Renal cortex interstitium (tissue), 15 donors: ENCODE measurements at places on chromosomes 13 and 19. TPM values are rescaled to one million over a fixed set of nuclear protein-coding genes. Genes with fewer than 3 reads are reported as not detected.

- no peak for DNase-seq
These were observed 108.1 kb downstream of the HS6ST3 start for GRCh38 chr13:96198038-96198437.

UPK1A gene
- 5.1 TPM for polyA plus RNA-seq

KCNN1 gene
- 5.7 TPM for polyA plus RNA-seq

DNA sequence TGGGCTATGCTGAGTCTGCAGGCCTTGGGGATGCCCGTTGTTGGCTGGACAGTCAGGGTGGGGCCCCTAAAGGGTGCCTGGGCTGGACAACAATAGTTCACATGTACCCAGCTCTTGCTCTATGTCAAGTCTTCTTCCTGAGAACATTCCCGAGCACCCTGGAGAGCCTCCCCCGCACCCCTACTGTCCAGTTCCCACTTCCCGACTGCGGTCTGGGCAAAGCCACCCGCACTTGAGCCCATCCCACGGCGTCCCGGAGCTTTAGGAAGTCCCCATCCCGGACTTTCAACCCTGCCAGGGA is 1.1 kb upstream of the MPND start:
- no peak for DNase-seq

DNA sequence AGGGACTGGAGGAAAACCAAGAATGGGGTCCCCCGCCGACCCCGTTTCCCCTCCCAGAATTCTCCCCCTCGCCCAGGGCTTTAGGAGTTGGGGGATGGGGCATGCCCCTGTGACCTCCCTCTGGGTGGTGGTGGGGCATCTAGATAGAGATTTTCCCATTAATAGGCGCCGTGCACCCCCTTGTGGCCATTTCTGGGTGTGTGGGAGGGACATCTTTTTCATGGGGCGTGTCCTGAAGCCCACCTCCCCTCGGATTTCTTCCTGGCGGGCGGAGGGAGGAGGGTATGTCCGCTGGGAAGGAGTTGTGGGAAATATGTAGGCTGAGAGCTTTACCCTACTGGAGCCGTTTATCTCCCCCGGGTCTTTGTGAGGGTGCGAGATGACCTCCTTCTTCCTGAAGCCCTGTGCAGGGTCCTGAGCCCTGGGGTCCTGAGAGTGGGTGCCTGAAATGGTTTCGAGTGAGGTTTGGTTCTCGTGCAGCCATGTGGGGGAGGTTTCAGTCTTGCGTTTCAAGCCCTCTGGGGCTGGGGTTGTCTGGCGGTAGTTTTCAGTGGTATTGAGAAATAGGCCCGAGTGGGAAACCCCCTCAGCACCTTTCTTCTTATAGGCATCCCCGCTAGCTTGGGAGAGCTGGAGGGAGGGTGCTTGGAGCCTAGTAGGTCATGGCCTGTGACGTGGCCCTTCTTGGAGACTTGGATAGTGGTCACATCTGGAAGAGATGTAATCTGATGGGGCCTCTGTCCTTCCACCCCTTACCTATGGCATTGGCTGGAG is 1.0 kb downstream of the PRMT1 start:
- peak; percentile 78 for DNase-seq

DNA sequence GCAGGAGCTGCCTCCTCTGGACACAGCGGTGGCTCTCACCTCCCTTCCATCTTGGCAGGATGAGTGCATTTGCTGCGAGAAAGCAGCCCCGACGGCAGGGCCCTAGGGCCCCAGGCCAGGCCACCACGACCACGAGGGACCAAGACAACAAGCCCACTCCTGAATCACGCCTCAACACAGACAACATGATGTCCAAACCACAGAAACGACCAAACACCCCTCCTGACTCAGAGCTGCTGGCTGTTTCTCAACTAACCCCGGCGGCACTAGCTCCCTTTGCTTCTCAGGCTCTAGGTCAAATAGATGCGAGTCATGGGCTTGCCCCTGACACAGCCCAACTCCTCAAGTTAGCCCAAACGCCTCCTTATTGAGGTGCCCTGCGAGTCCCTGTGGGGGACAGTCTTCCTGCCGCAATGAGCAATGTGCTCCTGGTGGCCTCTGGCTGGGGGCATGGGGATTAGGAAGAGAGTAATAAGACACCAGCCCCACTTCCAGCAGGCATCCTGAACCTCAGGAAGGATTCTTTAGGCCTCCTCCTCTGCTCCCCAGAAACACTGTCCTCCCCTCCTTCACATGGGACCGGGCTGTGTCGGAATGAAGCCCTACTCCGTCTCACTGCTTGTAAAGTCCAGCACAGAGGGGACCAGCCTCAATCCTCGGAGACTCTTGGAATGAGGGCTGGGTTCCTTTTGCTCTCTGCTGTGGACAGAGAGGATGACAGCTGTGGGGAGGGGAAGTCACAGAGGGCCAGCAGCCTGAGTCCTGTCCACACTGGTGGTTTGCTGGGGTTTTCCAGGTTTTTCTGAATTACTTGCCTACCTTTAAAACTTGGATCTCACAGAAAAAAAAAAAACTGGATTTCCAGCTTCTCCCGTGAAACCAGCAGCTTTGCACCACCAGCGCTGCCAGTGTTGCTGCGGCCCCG is 6.9 kb upstream of the ATF5 start:
- DNase-seq: no peak

DNA sequence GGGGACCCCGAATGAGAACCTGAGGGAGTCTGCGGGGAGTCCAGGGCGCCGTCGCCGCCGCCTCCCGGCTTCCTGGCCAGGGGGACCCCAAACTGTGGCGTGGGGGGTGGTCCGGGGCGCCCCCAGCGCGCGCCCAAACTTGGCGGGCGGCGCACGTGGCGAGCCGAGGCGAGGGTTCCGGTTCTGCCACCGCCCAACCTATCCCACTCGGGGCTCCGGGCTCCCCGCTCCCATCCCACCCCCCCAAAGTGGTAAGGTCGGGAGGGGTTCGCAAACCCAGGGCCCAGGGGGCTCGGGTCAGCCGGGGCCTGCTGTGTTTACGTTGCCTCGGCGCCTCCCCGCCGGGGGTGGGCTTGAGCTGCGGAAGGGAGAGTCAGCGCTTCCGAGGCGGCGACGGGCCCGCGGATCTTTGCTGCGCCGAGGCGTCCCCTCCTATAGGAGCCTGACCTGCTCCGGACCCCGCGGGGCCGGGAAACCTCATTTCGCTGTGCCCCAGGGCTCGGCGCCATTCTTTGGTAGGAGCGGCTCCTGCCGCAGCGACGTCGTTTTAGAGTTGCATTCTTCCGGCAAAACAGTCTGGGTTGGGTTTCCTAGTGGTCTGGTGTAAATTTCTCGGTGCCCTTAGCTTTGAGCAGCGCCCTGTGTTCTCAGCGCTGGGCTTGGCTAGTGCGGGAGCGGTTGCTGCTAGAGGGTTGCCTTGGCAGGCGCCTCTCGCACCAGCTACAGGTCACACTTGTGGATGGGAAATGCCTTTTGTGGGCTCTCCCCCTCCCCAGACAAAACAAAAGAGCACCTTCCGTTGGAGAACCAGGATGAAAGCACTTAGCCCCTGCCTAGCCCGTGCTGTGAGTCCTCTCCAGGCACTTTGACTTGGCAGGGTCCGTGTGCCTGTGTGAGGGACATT is 1.2 kb downstream of the DAZAP1 start:
- DNase-seq: no peak

DNA sequence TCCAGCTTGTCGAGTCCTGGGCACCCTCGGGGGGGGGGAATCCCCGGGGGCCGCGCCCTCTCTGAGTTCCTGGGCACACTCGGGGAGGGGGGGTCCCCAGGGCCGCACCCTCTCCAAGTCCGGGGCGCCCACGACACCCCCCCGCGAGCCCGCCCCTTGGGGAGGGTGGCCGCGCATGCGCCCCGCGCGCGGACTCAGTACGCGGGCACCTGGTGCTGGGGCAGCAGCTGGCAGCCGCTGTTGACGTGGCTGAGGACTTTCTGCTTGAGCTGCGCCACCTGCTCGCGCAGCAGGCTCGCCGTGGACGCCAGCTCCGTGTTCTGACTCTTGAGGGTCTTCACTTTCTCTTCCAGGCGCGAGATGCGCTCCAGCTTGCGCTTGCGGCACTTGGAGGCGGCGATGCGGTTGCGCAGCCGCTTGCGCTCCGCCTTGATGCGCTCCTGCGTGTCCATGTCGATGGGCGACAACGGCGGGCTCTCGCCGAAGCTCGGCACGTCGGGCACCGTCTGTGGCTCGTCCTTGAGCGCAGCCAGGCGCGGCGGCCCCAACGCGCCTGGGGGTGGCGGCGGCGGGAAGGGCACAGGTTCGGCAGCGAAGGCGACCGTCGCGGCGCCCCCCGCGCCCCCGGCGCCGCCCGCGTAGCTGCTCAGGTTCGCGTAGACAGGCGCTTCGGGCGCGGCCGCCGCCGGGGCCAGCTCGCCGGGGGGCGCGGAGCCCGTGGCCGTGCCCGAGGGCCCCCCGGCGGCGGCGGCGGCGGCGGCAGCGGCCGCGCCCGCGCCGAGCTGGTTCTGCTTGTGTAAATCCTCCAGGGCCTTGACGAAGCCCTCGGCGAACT is 958 bp downstream of the JUND start:
- DNase-seq: no peak

DNA sequence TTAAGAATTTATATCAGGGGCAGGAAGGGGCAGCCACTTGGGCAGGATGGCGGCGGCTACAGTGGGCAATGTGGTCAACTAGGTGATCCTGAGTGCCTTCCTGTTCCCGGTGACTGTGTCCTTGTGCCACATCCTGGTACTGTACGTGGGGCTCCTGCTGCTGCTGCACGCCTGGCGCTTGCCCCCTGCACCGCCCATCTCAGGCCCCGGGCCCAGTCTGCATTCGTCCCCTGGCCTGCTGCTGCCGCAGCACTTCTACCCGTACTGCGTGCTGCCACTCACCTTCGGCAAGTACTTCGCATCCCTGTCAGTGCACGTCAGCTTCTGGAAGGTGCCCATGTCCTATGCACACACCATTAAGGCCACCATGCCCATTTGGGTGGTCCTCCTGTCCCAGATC is 40.1 kb downstream of the IFT88 start:
- no peak for DNase-seq

GRCh38 chr19:2252055-2252796 is 3.1 kb downstream of the AMH start:
- no peak for DNase-seq

FAM83E gene
- polyA plus RNA-seq: 1.2 TPM

- no peak for DNase-seq
These were observed 22.1 kb downstream of the NLRP4 start for GRCh38 chr19:55858401-55858800.

- no peak for DNase-seq
These were observed 19.3 kb downstream of the AP1M1 start for GRCh38 chr19:16216744-16217670.

DNA sequence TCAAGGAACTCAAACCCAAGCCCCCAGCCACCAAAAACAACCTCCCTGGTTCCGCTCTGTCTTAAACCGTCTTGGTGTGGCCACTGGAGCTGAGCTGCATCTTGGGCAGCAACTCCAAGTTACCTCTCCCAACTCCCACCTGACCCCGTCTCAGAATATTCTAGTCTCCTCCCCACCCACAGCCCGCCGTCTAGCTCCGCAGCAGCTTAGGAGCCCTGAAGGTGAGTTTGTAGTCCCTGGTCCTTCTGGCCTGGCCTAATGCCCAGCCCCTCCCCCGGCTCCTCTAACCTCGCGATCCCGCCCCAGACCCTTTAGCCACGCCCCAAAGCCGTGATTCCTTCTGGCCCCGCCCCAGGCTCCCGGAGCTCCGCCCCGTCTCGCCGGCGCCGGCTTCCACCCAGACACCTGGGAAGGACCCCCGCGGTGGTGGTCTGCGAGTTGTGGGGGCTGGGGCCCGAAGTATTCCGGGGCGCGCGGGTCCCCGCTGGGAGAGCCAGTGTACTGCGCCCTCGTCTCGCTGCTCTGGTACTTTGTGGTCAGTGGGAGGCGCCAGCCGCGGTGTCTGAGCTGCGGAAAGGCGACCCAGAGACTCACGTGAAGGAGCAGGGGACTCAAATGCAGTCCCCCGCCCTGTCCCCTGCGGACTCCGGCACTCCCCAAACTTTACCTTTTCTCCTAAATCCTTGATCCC is 2.5 kb upstream of the LHB start:
- DNase-seq: peak; percentile 22

BCAM gene
- 689 TPM for polyA plus RNA-seq

APOC1 gene
- 11.4 TPM for polyA plus RNA-seq

GRCh38 chr19:1270854-1271527 is 1.9 kb downstream of the CIRBP start:
- no peak for DNase-seq

LRRC63 gene
- 0.18 TPM for polyA plus RNA-seq

GRCh38 chr13:46288570-46289259 is 77.0 kb downstream of the LRRC63 start:
- peak; percentile 19 for DNase-seq

DNA sequence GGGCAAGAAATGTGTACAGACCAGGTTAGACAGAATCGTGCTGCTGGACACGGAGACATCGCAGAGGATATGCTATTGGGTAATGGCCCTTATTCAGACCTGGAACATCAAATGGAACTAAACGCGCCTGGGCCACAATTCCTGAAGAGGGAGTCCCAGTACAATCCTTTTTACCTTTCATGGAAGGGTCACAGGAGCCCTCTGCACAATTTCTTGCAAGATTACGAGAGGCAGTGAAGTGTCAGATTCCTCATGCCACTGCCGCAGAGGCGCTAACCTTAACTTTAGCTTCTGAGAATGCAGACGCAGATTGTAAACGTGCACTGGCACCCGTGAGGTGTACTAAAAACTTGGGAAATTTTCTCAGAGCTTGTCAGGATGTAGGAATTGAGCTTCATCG is 18.1 kb downstream of the CLEC4M start:
- DNase-seq: no peak

- DNase-seq: no peak
These were observed 21.5 kb downstream of the OLFM4 start for GRCh38 chr13:53050151-53050550.

P2RY11 gene
- 11.1 TPM for polyA plus RNA-seq

ZNF274 gene
- polyA plus RNA-seq: 27.0 TPM

KLHL1 gene
- polyA plus RNA-seq: 0.61 TPM

GRCh38 chr19:35433448-35433847 is 14.6 kb upstream of the FFAR2 start:
- no peak for DNase-seq

TSKS gene
- polyA plus RNA-seq: 0.10 TPM

- DNase-seq: no peak
These were observed 161.8 kb upstream of the SERP2 start for GRCh38 chr13:44211704-44212346.

MYO16 gene
- polyA plus RNA-seq: 0.37 TPM

DNA sequence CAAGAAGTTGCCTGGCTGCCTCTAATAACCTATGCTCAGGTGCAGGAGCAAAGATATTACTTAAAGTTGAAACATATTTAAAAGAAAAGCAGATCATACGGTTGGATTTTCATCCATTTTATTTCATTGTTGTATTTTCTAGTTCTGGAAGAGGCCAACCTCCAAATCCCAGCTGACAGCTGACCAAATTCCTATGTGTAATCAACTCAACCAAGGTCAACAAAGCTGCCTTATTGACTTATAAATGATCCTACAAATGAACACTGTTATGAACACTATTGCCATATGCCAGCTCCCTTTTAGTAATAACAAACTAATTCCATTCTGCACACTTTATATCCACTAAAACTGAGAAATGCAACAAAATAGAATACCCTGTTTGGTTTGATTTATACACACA is 1537.4 kb downstream of the SLITRK1 start:
- no peak for DNase-seq

GRCh38 chr19:17511724-17512573 is 500 bp downstream of the PGLS start:
- peak; percentile 68 for DNase-seq

- no peak for DNase-seq
These were observed 35.0 kb downstream of the B3GLCT start for GRCh38 chr13:31234729-31235128.
